Activated CD4-positive, alpha-beta T cell treated with anti-CD3 and anti-CD28 coated beads for 36 hours (primary cell): ENCODE measurements at places on chromosomes 3 and 15. TPM values are rescaled to one million over a fixed set of nuclear protein-coding genes. Genes with fewer than 3 reads are reported as not detected.

DNA sequence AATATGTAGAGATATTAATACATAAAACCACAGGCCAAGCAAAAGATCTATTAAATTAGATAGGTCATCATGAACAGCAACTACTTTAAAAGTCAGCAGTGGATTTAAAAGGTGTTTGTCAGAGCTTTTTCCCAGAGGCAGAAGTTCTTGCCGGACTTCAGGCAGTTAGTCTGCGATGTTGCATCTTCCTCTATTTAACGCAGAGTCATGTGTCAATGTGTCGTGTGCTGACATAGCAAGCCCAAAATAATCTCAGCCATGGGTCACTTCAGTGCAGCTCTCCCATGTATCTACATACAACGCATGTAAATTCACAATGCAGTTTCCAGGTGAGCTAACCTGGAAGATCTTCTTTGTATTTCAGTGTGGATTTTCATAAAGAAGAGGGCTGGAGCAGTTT, 8.0 kb upstream of the TMEM212 start:
- H3K4me1 ChIP-seq = no peaks in the 10 kb centered on the region
- no peak overlapping the region for H3K27ac ChIP-seq
- no peaks in the 10 kb centered on the region for H3K36me3 ChIP-seq

DNA sequence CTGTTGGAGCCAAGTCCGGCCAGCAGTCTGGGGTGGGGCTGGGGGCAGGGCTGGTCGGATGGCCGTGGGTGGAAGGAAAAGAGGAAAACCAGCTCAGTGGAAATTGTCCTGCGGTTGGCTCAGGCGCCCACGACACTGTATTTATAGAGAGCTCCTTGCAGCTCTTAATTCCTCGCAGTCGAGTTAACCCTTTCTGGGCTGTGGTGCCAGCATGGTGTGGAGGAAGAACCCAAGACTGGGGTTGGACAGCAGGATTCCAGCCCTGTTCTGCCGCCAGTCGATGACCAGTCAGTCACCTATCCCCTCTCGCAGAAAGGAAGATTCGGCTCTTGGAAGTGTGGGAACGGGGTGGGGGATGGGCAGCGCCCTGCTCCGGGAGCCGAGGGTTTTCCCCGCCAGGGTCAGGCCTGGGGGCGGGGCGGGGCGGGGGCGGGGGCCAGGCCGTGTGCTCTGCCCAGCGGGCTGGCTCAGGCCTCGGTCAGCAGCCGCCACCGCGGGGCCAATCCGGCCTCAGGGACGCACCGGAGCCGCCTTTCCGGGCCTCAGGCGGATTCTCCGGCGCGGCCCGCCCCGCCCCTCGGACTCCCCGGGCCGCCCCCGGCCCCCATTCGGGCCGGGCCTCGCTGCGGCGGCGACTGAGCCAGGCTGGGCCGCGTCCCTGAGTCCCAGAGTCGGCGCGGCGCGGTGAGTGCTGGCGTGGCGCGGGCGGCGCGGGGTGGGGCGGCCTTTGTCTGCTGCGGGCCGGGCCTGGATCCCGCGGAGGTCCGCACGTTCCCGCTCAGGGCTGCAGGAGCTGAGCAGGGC, at the start of gene CD276:
Gene CD276 (plus strand): TSS at position 607 of the 804 bp plus-strand sequence. CDS start 15,257 bp downstream, outside the sequence.
- peak within 1 kb of the TSS; percentile 32 for H3K27ac ChIP-seq
- H3K4me3 ChIP-seq = peak within 1 kb of the TSS; percentile 59
- H3K27me3 ChIP-seq = peaks cover 58% of the 10 kb centered on the region
- H3K36me3 ChIP-seq = no peaks in the 10 kb centered on the region

DNA sequence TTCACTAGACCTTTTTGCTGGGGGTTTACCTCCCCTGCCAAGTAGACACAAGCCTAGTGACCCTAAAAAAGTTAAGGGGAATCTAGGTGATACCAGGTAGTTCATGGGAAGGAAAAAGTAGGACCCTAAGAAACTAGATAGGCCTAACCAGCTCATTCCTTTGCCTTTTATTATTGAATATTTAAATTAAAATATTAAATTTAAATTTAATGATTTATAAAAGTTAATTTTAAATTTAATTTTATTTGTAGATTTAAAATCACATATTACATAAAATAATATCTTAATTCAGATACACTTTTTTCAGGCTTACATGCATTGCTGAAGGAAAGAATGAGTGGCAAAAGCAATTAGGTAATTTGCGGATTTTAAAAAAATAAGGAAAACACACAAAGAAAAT, 584.9 kb downstream of the AGBL1 start:
- no peaks in the 10 kb centered on the region for H3K27me3 ChIP-seq
- H3K27ac ChIP-seq = no peak overlapping the region
- H3K36me3 ChIP-seq = no peaks in the 10 kb centered on the region
- DNase-seq = no peak

GRCh38 chr3:89808680-89809197, 701.3 kb downstream of the EPHA3 start:
- no peaks in the 10 kb centered on the region for H3K36me3 ChIP-seq
- no peaks in the 10 kb centered on the region for H3K27me3 ChIP-seq
- H3K4me3 ChIP-seq = no peak overlapping the region
- H3K4me1 ChIP-seq = no peaks in the 10 kb centered on the region
- DNase-seq = no peak

DNA sequence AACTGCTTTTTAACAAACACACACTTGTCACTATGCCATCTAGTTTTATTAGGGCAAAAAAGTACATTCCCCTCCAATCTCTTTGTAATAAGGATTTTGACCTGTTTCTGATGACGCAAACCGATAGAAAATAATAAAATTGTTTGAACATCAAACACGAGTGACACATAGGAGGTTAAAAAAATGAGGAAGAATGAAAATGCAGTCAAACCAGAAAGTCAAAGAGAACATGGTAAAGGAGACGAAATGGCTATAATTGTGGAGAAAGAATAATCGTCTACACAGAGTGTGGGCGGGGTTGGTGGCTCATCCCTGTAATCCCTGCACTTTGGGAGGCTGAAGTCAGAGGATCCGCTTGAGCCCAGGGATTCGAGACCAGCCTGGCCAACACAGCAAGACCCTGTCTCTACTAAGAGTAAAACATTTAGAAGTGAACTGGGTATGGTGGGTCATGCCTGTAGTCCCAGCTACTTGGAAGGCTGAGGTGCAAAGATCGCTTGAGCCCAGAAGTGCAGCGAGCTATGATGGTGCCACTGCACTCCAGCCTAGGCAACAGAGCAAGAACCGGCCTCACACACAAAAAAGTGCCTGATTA, 83.2 kb downstream of the MEIS2 start:
- H3K4me3 ChIP-seq = no peak overlapping the region
- H3K4me1 ChIP-seq = no peaks in the 10 kb centered on the region
- no peaks in the 10 kb centered on the region for H3K36me3 ChIP-seq
- DNase-seq = no peak

Gene GOLGA6B
- total RNA-seq = not detected

Gene CCDC191
- total RNA-seq = 2.4 TPM

DNA sequence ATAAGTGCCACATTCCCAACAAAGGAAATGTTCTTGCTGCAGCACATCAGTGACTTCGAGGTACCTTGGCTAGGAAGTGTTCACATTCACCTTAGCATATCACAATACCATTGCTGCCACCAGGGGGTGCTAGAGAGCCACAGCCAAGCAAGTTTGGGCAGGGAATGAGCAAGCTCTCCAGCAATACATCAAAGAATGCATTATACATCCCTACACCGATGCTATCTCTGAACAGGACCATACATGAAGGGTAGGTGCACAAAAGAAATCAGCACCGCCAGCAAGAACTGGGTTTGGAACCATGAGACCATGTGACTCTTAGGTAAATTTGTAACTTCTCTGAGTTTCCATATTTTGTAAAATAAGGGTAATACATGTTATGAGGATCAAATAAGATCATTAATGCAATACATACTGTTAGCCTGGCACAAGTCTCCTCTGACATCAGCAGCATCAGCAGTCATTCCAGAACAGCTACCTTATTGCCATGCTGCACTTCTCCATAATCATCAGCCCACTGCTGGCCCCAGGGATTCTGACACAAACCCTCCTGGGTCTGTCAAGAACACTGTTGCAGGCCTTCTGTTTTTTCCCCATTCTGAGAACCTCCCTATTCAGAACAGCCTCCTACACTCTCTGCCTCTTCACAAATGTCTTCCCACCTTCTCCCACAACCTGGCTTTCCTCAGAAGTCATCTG, 37.5 kb downstream of the RYK start:
- peaks cover 25% of the 10 kb centered on the region for H3K36me3 ChIP-seq
- peaks cover 25% of the 10 kb centered on the region for H3K4me1 ChIP-seq
- H3K27ac ChIP-seq = no peak overlapping the region
- DNase-seq = peak; percentile 94

DNA sequence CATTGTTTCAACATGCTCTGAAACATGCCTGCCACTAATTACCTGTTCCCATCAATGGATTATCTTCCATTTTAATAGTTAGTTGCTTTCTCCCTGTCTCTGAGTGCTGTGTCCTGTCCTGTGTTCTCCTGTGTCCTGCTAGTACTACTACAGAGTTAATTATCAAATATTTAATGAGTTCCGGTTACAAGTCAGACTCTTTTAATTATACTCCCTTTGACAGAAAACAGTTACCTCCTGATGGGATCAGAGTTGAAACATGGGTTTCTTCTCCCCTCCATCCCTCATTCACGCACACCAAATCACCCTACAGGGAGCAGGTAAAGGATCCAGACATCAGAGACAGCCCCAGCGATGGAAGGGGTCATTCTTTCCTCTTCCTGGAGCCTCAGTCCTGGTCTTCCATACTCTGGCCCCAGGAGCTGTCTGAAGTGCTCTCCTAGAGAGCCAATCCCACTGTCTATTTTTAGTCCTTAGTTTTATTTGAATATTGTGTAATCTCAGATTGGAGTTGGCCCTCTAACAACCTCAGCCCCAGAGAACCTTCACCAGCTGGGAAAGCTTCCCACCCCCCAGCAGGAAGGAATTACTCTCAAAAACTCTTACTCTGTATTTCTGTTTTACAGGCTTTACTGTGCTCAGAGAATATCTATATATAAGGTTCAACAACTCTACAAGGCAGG, 137.0 kb upstream of the C2CD4B start:
- H3K27me3 ChIP-seq = peaks cover 15% of the 10 kb centered on the region
- no peaks in the 10 kb centered on the region for H3K36me3 ChIP-seq
- no peak overlapping the region for H3K4me3 ChIP-seq

DNA sequence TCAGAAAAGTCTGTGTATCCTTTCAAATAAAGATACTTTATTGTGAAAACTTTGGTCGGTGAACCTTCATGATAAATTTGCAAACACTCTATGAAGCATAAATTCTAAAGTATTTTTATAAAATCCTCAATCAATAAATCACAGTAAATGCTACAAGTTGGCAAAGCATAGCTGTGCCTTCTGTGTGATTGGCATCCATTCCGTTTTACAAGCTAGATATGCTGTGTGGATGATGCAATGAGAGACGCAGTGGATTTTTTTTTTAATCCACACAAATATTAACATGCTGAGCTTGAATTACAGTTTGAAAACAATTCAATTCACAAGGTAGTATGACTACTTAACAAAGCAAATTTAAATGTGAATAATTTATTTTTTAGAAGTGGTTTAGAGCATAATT, 937.2 kb downstream of the ZPLD1 start:
- no peak overlapping the region for H3K27ac ChIP-seq
- no peaks in the 10 kb centered on the region for H3K36me3 ChIP-seq
- no peaks in the 10 kb centered on the region for H3K4me1 ChIP-seq
- no peak for DNase-seq
- H3K4me3 ChIP-seq = no peak overlapping the region

Gene PRKCI
- total RNA-seq = 33.0 TPM

Gene SLC41A3
- 26.6 TPM for total RNA-seq

Gene STAC
- total RNA-seq = 0.26 TPM

GRCh38 chr15:99994849-99995248, 261.6 kb upstream of the LYSMD4 start:
- no peaks in the 10 kb centered on the region for H3K27me3 ChIP-seq
- no peak for DNase-seq
- no peak overlapping the region for H3K4me3 ChIP-seq
- H3K36me3 ChIP-seq = peaks cover 4% of the 10 kb centered on the region
- no peaks in the 10 kb centered on the region for H3K4me1 ChIP-seq

Gene EPHB3
- not detected for total RNA-seq

DNA sequence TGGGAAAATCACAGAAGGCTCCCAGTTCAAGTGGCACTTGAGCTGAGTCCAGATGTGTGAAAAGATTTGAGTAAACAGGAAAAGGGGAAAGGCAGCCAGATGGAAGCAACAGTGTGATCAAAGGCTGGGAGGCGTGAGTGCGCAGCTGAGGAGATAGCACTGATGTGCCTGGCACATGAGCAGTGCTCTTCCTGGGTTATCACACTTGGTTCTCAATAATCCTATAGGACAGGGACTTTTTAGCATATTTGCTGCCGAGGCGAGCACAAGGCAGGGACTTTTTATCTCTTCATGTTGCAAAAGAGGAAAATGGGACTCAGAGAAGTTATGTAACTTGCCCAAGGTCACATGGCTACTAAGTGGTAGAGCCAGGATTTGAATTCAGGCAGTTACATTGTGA, 39.6 kb downstream of the CORO2B start:
- DNase-seq = no peak
- H3K27ac ChIP-seq = no peak overlapping the region
- H3K27me3 ChIP-seq = peaks cover 2% of the 10 kb centered on the region
- no peaks in the 10 kb centered on the region for H3K4me1 ChIP-seq
- no peaks in the 10 kb centered on the region for H3K36me3 ChIP-seq

Gene PCOLCE2
- total RNA-seq = 0.39 TPM

- H3K4me3 ChIP-seq = no peak overlapping the region
- H3K27me3 ChIP-seq = no peaks in the 10 kb centered on the region
- no peak for DNase-seq
Observed at GRCh38 chr15:50227076-50227475, 38.5 kb downstream of the HDC start.

DNA sequence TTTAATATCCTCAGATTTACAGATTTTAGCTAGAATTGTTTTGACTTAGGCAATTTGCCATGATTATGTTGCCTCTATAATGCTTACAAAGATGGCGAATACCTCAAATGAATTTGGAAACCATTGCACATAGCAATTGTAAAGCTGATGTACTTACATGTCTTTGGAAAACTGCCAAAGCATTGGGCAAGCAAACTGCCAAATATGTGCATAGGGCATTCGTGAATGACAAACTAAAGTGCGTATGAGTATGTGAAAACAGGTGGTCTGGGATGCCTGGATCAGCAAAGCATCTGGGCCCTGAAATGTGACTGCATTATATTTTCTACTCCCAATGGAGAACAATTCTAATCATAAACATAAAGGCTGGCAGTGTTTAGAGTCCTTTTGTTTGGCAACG, 445.3 kb upstream of the ROBO1 start:
- no peak overlapping the region for H3K27ac ChIP-seq
- H3K4me3 ChIP-seq = no peak overlapping the region
- DNase-seq = no peak
- H3K4me1 ChIP-seq = no peaks in the 10 kb centered on the region
- H3K27me3 ChIP-seq = no peaks in the 10 kb centered on the region
- H3K36me3 ChIP-seq = no peaks in the 10 kb centered on the region
